Activated T-cell treated with anti-CD3 and anti-CD28 coated beads for 1 hour (primary cell): ENCODE measurements at places on chromosomes 2 and 18.

- no peak for DNase-seq
Measured at GRCh38 chr18:62450546-62451410, 72.0 kb upstream of the ZCCHC2 start.

DNA sequence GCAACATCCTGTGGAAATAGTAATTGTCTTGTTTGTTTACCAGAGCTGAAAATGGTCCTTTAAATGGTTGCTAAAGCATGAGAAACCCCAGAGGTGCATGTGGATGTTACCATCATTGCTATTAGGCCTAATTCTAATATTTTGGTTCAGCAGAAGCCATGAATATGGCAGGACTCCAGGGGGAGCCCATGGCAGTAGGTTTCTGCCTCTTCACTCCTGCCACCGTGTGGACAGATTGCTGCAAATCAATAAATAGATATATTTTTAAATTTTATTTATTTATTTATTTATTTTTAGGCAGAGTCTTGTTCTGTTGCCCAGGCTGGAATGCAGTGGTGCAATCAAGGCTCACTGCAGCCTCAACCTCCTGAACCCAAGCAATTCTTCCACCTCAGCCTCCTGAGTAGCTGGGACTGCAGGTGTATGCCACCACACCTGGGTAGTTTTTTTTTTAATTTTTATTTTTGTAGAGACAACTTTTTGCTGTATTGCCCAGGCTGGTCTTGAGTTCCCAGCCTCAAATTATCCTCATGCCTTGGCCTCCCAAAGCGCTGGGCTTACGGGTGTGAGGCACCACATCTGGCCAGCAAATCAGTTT, 54.9 kb upstream of the CAPN13 start:
- DNase-seq, result peak; percentile 8

DNA sequence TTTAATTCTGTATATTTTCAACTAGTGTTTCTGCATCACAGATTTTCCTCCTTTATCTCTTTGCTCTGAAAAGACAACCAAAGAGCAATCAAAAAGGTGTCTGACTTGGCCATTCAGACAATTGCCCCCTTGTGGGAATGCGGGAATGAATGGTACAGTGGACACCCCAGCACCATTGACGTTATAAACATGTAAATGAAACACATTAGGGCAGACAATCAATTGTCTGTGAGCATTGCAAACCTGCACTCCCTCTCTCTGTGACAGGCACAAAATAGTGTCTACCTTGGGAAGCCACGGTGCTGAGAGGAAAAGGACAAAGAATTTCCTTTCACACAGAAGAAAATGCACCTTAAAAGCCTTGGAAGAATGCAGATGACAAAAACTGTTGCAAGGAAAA, 8.0 kb downstream of the ZEB2 start:
- no peak for DNase-seq

DNA sequence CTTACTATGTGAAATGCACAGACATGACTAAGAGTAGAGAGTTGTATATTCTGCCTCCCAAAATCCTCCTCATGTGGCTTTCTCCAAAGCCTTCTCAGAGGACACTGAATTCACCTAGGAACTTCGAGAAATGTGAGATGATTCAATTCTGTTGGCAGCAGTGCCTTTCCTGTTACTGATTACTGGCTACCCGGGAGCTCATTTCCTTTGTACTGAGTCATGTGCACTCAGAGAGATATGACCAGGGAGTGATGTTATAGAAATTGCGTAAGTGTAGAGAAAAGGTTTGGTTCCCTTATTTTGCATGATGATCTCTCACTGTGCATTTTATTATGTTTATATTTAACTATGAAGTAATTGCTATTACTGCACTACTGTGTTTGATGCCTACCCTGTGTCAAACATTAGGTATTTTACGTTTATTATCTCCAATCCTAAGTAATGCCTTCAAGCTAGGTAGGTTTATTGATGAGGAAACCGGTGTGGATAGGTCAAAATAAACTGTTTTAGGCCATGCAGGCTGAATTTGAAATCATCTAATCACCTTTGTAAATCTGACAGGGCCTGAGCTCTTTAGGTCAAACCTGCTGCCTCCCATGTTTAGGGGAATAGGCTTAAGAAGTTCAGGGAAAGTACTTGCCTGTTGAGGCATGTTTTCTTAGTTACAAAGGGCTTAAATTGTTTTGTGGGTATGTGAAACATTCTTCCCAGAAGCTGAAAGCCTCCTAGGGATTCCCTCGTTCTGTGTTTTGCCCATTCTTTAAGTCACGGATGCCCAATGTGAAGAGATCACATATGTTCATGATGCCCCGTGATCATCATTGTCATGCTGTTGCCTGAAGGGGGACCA, 86.8 kb downstream of the FMNL2 start:
- DNase-seq, result no peak

DNA sequence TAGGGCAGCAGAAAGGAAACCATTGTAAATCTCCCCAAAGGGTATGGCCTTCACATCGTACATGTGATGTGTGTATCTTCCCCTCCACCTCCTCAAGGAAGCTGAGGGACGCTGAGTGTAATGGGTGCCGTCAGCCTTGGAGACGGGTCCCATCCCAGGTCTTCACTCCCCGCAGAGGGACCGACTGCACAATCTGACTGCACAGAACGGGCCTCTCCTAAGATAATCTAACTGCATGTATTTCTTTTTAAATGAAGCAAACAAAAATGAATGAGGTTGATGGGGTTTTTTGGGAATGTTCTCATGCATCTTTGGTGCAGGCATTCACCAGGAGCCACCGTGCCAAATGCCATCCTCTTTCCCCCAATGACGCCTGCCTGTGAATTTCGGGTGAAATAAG, 94.1 kb upstream of the PXDN start:
- DNase-seq, result no peak

DNA sequence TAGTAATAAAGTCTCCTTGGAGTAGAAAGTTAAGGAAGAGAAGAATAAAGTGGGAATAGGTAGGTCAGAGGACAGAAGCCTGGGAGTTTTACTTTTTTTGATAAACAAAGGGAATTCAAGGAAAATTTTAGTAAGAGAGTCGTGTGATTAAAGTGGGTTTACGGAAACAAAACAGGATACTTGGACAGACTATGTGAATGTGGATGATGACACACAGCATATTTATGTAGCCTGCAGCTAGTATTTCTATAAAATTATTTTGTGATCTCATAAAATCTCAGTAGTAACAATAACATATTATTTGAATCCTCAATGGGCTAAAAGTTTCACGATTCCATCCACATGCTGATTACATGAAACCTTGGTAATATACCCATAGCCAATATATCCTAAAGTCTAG, 450.7 kb upstream of the PIK3C3 start:
- DNase-seq, result no peak

GRCh38 chr18:10840743-10841142, 308.6 kb downstream of the PIEZO2 start:
- no peak for DNase-seq

DNA sequence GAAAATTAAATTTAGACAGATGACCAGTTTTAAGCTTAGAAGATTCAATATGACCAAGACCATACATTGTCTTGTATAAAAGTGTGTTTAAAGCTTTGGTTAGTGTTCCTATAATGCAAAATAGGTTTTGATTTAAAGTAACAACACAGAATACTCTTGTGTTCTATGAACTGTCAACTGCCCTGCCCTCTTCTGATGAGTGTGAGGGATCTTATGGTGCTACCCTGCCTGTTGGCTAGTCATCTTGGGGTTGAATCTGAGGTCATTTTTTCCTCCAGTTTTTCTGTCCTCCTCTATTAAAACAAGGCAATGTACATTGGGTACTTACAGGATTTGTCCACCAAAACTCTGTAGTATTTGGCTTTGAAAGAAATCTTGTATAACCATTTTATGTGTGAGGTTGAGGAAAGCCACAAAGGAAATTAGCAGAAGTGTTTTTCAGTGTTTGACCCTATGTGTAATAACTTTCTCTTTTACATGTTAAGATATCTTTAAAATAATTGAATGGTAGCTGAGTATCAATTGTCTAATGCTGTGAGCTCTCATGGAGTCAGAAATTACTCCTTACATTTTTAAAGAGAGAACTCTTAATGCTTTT, 129.1 kb downstream of the SPTBN1 start:
- DNase-seq, result no peak

GRCh38 chr2:48723129-48723528, 32.4 kb downstream of the LHCGR start:
- DNase-seq, result no peak

DNA sequence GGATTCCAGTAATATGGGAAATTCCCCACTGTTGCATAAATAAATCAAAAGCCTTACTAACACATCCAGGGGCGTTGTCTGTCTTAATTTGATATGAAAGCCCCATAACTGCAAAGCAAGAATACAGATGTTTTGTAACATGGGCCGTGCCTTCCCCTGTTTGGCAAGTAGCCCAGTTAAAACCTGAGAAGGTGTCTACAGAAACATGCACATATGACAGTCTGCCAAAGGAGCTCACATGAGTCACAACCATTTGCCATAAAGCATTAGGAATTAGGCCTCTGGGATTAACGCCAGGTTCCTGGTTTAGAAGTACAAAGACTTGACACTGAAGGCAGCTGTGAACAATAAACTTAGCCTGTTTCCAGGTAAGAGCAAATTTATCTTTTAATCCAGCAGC, 43.1 kb upstream of the LONRF2 start:
- DNase-seq, result no peak

GRCh38 chr18:24913507-24914170, 438.3 kb downstream of the ZNF521 start:
- DNase-seq, result no peak

DNA sequence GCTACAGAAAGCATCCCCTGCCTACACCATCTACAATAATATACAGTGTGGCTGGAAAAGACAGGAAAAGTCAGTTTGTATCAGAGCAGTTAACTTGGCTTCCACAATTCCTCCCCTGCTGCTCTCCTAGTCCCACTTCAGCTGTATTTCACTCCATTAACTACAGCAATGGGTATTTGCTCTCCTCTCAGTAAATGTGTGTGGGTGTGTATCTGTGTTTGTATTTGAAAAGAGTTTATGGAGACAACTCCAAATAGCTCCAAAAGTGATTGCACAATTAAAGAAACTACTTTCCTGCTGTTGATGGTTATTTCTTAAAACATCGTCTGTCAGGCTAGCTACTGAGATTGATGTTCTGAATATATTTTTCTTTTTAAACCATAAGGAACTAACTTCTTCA, 333.7 kb upstream of the FIGN start:
- no peak for DNase-seq

GRCh38 chr2:28586867-28587266, 91.0 kb downstream of the PLB1 start:
- peak; percentile 42 for DNase-seq

DNA sequence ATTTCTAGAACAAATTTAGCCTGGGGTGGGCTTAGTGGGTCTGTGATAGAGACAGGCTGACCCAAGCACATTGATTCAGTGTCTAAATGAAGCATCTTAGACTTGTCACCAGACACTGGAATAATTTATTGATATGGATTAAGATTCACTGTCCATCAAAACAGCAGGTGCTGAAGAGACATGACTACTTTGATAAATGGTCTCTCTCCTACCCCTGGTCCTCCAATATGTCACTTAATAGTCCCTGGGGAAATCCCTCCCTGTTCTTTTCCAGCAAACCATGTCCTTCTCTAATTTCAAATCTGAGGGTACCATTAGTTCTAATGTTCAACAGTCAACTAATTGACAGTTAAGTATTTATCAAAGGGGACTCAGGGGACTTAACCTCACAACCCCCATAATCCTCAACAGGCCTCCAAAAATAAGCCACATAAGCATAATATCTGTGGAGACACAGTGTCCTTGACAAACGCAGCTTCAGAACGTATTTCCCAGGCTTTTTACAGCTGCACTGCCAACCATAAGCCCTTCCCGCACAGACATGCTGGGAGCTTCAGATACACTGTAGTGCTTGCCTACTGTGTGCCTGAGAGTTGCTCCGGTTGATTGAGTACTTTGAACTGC, 391.0 kb downstream of the THSD7B start:
- DNase-seq, result no peak

GRCh38 chr2:230696670-230697069, 16.0 kb upstream of the CAB39 start:
- DNase-seq, result no peak

DNA sequence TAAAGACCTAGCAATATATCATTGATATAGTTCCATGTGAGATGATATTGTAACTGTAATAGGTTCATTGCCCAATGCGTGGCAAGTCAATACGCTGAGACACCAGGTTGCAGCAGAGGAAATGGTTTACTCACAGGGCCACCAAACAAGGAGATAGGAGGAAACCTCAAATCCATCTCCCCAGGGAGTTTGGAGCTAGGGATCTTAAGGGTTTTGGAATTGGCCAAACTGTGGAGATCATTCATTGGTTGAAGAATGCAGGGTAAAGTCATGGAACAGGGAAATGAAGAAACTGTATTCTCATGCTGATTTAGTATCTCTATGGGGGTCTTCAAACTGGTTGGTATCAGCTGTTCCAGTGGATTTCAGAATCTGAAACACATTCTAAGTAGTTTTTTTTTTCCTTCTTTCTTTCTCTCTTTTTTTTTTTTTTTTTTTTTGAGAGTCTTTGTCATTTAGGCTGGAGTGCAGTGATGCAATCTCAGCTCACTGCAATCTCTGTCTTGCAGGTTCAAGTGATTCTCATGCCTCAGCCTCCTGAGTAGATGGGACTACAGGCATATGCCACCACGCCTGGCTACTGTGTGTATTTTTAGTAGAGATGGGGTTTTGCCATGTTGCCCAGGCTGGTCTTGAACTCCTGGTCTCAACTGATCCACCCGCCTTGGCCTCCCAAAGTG, 30.7 kb upstream of the PPM1B start:
- DNase-seq, result no peak

- DNase-seq, result no peak
Measured at GRCh38 chr2:59566739-59567138, 986.7 kb downstream of the BCL11A start.

DNA sequence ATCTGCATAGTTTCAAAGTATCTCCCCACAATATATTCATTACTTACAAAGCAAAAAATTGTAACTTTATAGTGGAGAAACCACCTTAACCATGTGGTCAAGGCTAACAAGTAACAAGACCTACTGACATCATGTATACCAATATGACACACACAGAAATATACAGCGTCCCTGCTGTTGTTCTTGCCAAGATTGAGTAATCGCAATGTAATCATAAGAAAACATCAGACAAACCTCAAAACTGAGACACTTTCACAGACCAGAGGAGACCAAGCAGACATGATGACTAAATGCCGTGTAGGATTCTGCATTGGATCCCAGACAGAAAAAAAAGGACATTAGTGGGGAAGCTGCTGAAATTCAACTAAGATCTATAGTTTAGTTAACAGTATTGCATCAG, 123.0 kb downstream of the ACAA2 start:
- DNase-seq, result no peak
